Activated CD4-positive, alpha-beta T cell treated with anti-CD3 and anti-CD28 coated beads, Interleukin-2, amount 50 U/mL, for 4 hours (primary cell): ENCODE measurements at places on chromosomes 1 and 21.
A peak's percentile ranks its signal among the peaks of the same experiment; 100 is the strongest.

- DNase-seq, result peak; percentile 34
Measured at GRCh38 chr1:156704930-156705320, 458 bp downstream of the CRABP2 start.

GRCh38 chr1:47436979-47437446 is 831 bp upstream of the FOXD2 start:
- no peak for DNase-seq

GRCh38 chr1:212794561-212795014 is 2.9 kb downstream of the TATDN3 start:
- DNase-seq, result no peak

- no peak for DNase-seq
Measured at GRCh38 chr1:26089125-26089524, 21.7 kb upstream of the TRIM63 start.

- no peak for DNase-seq
Measured at GRCh38 chr1:223225061-223225460, 82.0 kb upstream of the TLR5 start.

GRCh38 chr21:31524140-31524539 is 135.4 kb upstream of the SOD1 start:
- DNase-seq, result no peak

DNA sequence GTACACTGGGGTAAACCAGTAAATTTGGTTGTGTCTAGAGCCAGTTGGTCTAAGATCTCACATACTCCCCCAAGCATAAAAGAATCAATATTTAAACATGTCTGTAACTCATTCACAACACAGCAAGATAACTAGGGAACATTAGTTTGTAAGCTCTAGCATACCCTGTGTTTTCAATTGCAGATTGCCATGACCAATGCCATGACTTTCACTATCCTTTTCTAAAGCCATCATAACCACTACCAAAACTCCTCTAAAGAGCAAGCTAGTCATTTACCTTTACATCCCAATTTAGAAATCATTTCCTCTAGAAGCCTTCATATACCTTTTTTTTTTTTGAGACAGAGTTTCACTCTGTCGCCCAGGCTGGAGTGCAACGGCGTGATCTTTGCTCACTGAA is 56.5 kb upstream of the PLA2G4A start:
- DNase-seq, result no peak

- DNase-seq, result no peak
Measured at GRCh38 chr1:151809290-151809984, 4.2 kb upstream of the LINGO4 start.

DNA sequence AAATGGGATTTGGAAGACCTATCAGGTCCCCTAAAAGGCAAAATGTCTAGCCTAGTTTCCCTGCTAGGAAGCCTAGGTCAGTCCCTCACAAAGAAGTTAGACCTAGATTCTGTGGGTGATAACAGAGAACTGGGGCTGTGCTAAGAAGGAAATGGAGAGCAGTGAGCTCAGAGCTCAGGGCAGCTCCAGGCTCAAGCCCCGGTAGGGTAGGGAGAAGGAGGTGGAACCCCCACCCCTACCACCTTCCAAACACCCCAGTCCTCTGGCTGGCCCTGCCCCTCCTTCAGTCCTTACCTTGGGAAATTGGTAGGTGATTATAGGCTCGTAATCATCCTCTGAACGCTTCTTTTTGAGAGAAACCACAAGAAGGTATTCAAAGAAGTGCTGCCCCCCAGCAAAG is 1.1 kb downstream of the DENND2D start:
- no peak for DNase-seq

GRCh38 chr21:45835301-45836267 is 146.0 kb upstream of the COL6A1 start:
- DNase-seq, result no peak

DNA sequence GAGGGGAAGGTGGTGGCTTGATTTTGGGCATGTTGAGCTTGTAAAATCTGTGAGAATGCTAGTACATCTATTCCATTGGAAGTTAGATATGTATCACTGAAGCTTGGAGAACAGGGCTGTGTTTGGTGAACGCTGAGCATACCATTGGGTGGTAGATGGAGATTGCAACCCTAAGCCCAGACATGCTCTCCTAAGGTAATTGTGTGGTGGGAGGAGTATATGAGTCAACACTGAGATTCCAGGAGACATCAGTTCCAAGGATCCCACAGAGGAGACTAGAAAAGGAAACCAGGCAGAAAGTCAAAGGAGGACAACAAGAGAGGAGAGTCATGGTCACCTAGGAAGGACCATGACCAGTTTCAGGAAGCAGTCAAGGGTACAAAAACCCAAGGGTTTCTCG is 60.4 kb downstream of the KIF21B start:
- DNase-seq, result no peak

- no peak for DNase-seq
Measured at GRCh38 chr1:204139088-204139487, 12.8 kb downstream of the ETNK2 start.

DNA sequence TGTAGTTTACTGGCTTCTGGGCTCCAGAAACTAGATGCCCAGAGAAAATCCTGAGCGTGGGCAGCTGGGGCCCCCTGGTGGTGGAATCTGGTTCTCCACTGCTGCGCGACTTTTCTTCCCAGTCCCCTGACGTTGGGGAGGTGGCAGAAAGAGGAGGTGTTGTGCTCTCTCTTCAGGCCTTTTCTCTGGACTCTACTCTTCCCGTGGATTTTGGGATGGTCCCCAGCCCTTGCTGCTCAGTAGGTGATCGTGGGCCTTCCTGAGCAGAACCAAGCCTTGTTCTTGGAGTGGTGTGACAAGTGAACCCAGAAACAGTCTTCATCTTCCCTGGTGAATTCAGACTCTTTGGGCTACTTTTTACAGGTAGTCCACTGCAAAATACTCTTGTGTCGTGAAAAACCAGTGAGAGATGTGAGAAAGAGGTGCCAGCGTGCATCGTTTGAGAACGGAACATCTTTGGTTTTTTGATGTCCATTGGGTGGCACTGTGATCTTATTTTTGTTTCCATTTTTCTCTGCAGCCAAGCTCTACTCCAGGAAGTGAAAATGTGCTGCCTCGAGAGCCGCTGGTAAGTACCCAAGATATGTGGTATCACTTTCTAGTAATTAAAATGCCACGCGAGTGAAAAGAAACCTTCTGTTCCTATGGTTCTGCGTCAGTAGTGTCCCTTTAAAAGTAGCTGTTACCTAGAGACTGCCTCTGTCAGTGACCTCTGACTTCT is 20.2 kb downstream of the PEX14 start:
- DNase-seq, result peak; percentile 73

DNA sequence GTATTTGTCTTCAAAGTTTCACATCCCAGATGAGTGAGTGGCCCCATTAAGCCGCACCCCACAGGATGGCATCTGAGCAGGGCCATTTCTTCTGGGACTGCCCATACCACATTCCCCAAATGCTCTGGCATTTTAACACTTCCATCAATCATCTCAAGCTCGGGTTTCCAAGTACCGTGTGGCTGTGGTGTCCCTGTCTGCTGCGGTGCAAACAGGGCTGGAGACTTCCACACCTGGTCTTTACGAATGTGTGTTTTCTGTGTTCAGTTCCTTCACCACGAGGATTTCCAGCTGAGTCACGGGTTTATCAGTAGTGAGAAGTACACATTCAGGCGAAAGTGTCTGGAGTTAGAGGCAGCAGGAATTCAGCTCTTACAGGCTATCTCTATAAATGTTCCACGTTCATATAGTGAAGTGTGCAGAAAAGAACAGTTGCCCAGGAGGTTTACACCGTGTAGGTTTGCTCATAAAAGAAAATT is 195.2 kb downstream of the RHOU start:
- DNase-seq, result no peak

DNA sequence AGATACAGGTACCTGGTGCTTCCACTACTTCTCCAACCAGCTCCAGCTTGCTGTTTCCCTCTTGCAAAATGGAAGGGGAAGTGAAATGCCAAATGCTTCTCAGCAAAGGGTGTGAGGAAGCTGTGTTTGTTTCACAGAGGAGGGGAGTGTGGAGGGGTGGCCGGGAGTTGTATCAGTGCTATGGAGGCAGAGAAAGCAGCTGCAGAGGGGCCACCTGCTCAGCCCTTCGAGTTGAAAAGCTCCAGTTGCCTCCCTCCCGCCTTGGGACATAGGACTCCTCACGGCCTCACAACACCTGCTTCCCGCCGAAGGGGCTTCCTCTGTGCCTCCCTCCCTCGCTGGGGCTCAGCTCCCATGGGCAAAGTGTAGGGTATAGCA is 12.1 kb upstream of the LINGO4 start:
- DNase-seq, result no peak

GRCh38 chr1:72620453-72620852 is 338.1 kb upstream of the NEGR1 start:
- no peak for DNase-seq

DNA sequence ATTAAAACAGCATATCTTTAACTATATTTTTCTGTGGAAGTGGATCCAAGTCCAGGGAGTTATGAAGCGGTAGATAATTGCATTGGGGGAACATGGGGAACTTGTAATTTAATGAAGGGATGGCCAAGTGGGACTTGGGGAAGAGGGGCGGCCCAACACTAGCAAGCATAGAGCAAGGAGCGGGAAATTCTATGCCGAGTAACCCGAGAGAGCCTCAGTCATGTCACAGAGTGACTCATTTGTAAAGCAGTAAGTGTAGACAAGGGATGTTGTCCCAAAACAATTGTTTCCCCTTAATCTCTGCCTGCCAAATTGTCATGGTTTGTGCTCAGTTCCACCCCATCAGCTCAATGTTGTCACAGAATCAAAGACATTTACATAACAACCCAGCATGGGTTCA is 620.1 kb downstream of the AJAP1 start:
- DNase-seq, result no peak

DNA sequence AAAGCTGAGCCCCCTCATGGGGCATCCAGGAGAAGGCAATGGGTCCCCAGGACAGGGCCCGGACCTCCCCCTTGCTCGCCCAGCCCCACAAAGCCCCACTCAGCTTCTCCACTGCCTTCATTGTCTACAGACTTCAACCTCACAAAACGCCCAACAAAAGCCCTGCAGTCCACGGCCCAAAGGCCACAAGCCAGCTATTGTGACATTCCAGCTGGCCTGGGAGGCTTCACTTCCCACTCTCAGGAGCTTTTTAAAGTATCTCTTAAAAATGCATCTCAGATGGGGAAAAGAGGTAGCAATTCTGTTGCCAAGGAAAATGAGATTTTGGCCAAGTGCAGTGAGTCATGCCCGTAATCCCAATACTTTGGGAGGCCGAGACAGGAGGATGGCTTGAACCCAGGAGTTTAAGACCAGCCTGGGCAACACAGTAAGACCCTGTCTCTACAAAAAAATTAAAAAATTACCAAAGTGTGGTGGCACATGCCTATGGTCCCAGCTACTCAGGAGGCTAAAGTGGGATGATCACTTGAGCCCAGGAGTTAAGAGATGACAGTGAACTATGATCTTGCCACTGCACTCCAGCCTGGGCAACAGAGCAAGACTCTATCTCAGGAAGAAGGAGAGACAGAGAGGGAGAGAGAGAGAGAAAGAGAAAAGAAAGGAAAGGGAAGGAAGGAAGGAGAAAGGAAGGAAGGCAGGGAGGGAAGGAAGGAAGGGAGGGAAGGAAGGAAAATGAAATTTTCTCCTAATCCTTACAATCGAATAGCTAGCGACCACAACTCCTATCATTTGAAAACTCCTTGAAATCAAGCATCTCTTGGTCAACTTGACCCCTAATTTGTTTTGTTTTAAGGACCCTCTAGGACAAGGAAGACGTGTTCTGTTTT is 31.4 kb upstream of the TARDBP start:
- no peak for DNase-seq

- no peak for DNase-seq
Measured at GRCh38 chr1:204885288-204885711, 14.6 kb downstream of the NFASC start.

DNA sequence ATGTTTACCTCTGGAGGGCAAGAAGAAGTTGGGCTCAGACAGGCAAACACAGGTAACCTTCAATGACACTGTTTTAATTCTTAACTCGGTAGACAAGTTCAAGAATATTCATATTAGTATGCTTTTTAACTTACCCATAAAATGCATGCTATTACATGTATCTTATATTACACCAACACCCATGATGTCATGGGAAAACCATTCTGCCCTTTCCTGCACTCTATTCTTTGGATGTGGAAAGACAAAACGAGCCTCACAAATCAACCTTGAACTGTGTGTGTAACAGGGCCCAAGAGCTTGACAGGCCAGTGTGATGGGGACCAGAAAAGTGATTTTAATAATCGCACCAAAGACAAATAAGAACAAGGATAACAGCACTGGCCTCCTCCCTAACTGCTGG is 22.6 kb upstream of the RAP1GAP start:
- no peak for DNase-seq

DNA sequence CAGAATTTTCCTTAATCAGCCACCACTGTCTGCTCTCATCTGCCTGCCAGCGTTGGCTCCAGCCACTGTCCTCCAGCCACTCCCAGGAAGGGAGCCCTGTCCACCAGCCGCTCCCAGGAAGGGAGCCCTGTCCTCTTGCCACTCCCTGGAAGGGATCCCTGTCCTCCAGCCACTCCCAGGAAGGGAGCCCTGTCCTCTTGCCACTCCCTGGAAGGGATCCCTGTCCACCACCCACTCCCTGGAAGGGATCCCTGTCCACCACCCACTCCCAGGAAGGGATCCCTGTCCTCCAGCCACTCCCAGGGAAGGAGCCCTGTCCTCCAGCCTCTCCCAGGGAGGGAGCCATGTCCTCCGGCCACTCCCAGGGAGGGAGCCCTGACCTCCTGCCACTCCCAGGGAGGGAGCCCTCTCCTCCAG is 726.5 kb downstream of the PTPRU start:
- DNase-seq, result no peak

DNA sequence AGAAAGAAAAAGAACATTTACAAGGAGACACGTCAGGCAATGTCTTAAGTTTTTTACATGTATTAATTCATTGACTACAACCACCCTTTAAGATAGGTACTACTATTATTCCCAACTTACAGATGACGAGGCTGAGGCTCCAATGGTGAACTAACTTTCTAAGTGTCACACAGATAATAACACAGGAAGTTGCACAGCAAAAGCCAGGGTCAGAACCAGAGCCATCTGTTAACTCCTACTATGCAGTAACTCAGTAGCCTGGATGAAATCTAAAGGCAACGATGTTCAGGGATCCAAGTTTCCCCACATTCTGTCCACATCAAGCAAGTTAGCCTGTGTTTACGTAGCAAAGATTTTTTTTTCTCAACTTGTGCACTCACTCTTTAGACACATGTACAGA is 371.7 kb downstream of the PTPRC start:
- no peak for DNase-seq

GRCh38 chr21:26112127-26112742 is 58.3 kb downstream of the APP start:
- DNase-seq, result no peak

GRCh38 chr1:108686614-108687313 is 5.3 kb upstream of the PRPF38B start:
- no peak for DNase-seq

DNA sequence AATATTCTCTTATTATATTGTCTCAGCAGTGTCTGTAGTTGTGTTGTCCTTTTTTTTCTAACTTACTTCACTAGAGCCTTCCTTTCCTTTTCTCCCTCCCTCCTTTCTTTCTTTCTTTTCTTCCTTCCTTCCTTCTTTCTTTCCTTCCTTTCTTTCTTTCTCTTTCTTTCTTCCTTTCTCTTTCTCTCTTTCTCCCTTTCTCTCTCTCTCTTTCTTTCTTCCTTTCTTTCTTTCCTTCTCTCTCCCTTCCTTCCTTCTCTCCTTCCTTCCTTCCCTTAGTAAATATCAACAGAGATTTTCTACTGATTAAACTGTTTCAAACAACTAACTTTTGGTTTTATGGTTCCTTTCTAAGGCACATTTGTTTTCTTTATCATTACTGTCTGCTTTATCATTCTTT is 43.1 kb upstream of the PGBD5 start:
- DNase-seq, result no peak

GRCh38 chr1:151408891-151409290 is 9.5 kb downstream of the PSMB4 start:
- no peak for DNase-seq
